Left cardiac atrium (tissue), 4 donors: ENCODE measurements at places on chromosomes 5 and 9. TPM values are rescaled to one million over a fixed set of nuclear protein-coding genes. Genes with fewer than 3 reads are reported as not detected.

- DNase-seq = peak; percentile 60
These were observed 32.2 kb downstream of the IER5L start for GRCh38 chr9:129145841-129146292.

The C5orf63 gene
- total RNA-seq = 5.9 TPM

DNA sequence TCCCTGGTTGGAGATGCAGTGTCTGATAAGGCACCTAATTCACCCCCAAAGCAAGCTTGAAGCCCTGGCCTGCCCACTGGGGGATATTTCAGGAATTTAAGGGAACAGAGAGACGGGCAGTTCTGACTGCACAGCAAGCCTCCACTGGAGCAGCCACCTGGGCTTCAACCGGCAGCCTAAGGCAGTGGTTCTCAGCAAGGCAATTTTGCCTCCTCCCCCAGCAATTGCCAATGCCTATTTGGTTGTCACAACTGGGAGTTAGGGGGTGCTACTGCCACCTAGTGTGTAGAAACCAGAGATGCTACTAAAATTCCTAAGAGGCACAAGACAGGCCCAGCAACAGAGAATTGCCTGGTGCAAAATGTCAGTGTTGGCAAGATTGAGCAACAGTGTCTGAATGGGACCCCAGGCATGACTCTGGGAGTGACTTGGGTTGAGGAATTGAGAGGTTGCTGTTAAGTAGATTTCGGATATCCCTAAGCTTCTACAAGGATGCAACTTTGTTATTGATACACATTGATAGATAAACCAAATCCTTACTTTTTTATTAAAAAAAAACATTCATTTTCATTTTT lies 58.7 kb upstream of the CTSL start:
- no peak for DNase-seq

DNA sequence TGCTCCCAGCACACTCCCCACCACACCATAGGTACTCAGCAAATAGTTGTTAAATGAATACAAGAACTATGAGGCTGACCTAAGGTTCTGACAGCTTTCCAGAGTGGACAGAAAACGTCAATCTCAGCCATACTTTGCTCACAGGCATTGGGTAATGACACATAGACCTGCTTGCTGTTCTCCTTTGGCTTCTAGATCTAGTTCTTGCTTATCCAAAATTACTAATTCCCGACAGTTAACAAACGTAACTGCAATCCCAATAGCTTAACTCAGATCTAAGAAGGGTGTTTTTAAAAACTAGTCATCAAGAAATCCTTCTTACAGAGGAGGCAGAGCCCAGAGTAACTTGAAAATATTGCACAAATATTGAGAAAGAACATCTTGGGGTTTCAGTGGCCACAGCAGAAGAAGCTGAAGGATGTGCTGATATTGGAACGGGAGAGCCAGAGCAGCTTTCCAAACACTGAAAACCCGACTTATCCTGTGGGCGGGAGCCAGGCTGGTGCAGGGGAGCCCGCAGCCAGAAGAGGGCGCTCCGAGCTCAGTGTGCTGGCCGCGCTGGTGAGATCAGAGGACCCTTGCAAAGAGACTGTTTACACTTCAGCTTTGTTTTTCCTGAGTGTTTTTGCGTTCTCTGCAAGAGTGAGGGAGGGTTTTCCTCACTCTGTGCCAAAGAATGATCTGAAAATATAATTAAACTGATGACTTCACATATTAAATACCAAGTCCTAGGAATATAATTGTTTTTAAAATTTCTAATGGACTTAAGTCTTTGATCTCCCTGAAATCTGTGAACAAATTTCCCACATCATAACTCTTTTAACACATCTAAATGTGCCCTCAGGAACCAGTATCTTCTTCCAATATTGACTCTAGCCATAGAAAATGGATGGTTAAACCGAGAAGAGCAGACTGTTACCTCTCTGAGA lies 30.3 kb downstream of the FGF1 start:
- DNase-seq = peak; percentile 84

- DNase-seq = no peak
These were observed 60.9 kb downstream of the ARHGEF28 start for GRCh38 chr5:73686912-73687311.

- DNase-seq = no peak
These were observed 42.3 kb upstream of the CXXC5 start for GRCh38 chr5:139605887-139606286.

GRCh38 chr5:32712481-32713360 lies 1.6 kb downstream of the NPR3 start:
- DNase-seq = no peak

GRCh38 chr5:154356020-154356655 lies 89.7 kb upstream of the SAP30L start:
- DNase-seq = no peak

DNA sequence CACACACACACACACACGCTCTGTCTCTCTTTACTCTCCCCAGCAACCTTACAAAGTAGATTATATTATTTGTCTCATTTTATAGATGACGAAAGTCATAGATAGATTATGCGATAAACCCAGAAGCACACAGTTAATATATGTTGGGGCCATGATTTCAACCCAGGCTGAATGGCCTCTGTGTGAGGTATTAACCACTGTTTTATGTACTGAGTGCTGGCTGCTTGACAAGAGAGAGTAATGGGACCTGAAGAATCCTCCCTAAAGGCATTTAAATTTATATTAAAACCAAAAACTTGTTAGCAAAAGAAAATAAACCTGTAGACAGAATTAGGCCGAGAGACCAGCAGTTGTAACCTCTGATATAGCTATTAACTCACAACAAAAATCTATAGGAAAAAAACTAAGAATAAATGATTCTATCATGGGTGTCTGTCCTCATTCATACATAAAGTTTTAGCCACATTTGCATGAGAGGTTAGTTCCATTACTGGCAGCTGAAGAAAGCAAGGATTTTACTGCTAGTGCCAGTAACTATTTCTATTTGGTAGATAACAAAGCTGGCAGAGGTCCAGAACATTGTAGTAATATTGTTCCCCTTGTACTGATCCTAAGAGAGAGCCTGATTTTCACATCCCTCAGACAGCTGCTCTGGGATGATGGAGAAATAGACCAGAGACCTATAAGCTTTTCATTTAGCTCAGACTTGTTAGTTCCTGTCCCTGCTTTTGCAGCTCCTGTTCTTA lies 250.9 kb downstream of the ADGRV1 start:
- DNase-seq = no peak

The SH3TC2 gene
- total RNA-seq = 20.1 TPM

- DNase-seq = no peak
These were observed 80.7 kb upstream of the TNFAIP8 start for GRCh38 chr5:119275146-119275545.

The PCA3 gene
- not detected for total RNA-seq

DNA sequence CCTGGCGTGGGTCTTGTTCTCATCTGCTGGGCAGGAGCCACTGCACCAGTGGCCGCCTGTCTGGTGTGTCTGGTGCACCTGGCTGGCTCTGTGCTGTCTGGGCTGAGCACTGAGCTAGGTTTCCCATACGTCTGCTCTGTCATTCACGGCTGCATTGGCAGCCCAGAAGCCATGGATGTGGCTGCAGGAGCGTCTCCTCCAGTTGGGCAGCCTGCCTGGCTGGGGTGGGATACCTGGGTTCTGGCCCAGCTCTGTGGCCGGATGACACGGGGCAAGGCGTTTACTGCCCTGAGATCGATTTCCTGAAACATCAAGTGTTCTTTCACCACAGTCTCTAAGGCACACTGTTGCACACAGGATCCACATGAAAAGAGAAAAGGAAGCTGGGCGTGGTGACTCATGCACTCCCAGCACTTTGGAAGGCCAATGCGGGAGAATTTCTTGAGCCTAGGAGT lies 25.5 kb upstream of the SLC25A51 start:
- no peak for DNase-seq

DNA sequence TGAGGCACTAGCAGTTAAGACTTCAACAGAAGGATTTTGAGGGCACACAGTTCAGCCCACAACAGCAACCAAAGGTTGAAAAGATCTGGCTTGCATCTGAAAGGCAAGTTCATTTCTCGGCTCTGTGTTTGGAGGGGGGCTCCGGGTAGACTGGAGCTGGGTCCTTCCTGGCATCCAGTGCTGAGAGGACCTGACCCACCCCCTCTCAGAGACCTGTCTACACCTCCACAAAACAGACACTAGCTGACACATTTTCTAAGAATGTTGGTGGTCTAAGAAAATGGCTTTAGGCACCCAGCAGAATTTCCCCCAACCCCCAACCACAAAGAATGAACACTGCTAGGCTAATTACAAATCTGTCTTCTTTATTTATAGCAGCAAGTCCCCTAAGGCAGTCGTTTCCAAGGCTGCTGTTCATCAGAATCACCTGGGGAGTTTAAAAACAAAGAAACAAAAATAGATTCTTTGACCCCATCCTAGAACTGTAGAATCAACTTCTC lies 6.2 kb upstream of the PTCH1 start:
- DNase-seq = no peak

DNA sequence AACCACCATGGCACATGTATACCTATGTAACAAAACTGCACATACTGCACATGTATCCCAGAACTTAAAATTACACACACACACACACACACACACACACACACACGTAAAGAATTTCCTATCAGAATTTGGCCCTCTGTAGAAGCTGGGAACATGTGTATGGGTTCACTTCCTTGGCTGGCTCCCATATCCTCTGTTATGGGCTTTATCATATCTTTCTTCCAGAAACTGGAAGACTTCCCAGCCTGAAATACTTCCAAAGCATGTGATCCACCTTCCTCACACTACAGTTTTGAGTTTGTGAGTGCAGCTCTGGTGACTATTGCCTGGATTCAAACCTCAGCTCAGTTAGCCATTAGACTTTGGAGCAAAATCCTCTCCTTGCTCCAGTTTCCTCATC lies 78.6 kb upstream of the GDNF start:
- DNase-seq = no peak

The ORM2 gene
- total RNA-seq = 1.6 TPM

- peak; percentile 27 for DNase-seq
These were observed 975 bp downstream of the OCLN start for GRCh38 chr5:69493396-69494133.

DNA sequence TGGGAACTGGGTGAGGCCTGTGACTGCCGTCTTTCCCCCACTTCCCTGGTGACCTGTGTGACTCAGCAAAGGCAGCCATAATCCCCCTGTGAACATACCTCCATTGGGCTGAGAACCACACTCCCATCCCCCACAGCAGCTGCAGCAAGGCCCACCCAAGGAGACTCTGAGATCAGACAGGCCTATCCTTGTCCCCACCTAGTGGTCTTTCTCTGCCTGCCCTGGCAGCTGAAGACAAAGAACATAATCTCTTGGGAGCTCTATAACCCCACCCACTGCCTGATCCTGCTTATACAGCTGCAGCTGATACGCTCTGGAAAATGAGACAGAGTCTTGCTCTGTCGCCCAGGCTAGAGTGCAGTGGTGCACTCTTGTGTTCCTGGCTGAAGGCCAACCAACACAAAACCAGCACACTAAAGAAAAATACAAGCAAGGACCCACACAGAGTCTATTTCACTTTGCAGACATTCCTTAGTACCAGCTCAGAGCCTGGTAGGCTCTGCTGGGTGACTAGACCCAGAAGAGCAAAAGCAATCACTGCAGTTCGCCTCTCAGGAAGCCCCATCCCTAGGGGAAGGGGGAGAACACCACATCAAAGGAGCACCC lies 106.7 kb downstream of the MCTP1 start:
- no peak for DNase-seq

GRCh38 chr5:73282923-73283322 lies 109.9 kb downstream of the TMEM174 start:
- DNase-seq = no peak

DNA sequence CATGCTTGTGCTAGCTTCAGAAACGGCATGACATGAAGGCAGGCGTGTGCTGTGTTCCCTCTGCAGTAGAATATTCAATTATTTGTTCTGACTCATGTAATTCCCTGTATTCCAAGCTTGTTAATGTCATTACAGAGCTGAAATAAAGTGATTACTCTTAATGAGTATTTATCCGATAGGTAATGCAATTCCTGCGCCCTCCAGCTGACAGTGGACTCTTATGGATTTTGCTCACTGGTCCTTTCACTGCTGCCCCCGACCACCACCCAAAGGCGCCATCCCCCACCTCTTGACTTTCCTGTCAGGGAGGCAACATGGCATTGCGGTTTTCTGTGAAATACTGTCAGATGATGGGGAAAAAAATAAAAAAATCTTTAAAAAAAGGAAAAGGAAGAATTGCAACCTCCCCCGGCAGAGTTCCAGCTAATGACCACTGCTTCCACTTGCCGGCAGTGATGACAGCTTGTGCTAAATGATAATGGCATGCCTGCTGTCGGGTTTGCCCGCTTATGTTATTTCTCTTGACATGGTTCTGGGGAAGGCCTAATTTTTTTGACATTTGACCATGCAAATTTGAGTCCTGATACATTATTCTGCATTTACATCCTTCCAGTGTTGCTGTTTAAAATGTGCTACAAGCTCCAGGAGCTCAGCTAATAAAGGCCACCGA lies 335.3 kb upstream of the ADAMTS16 start:
- DNase-seq = no peak
